ENCODE measurements at places on chromosomes 5 and 9.
A peak's percentile ranks its signal among the peaks of the same experiment; 100 is the strongest.

- H3K27ac ChIP-seq, result peak overlapping the region; percentile 50
- no peak for DNase-seq
- peaks cover 3% of the 10 kb centered on the region for H3K4me1 ChIP-seq
- peaks cover 35% of the 10 kb centered on the region for H3K36me3 ChIP-seq
- H3K27me3 ChIP-seq, result no peaks in the 10 kb centered on the region
These were observed 1.8 kb downstream of the ZBTB34 start for GRCh38 chr9:126862104-126862761.

DNA sequence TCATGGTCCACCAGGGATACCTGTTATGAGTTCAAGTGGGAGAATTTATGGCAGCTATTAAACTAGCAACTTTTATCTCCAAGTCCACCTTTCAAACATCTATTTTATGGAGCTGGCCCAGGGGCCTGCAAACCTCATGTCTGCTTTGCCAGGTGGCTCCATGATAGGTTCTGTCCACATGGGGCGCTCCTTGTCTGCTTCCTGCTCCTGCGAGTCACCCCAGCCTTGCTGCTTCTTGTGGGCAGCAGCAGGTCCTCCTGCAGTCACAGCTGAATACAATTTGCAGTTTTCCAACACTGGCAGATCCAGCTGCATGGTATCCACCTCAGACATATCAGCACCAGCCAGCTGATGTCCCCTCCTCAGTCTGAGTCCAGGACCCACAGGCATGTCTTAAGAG, 39.6 kb upstream of the FRRS1L start:
- H3K27ac ChIP-seq, result no peak overlapping the region
- no peaks in the 10 kb centered on the region for H3K4me1 ChIP-seq
- H3K36me3 ChIP-seq, result no peaks in the 10 kb centered on the region
- no peak for DNase-seq
- H3K4me3 ChIP-seq, result no peak overlapping the region
- H3K27me3 ChIP-seq, result no peaks in the 10 kb centered on the region

- no peak overlapping the region for H3K27ac ChIP-seq
- DNase-seq, result peak; percentile 57
- H3K4me1 ChIP-seq, result peaks cover 19% of the 10 kb centered on the region
- no peak overlapping the region for H3K4me3 ChIP-seq
These were observed 4.0 kb upstream of the CSF2 start for GRCh38 chr5:132069561-132069960.

DNA sequence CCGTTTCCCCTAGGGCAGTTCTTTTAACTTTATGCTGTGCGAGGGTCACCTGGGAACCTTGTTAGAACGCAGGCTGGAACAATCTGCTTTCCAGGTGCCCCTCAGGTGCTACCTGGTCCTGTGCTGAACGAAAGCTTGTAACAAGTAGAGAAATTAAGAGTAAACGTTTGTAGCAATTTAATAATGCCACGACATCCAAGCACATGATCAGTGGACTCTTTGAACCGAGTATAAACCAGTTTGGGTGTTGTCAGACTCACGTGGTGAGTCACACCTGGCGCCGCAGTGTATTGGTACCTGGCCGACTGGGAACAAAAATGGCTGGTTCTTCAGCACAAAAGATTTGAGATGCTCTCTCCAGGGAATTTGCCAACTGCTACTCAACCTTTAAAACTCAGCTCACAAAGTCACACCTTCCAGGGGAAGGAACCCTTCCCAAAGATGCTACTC, 926 bp upstream of the MYO10 start:
- peak overlapping the region; percentile 93 for H3K4me3 ChIP-seq
- H3K27me3 ChIP-seq, result no peaks in the 10 kb centered on the region
- peaks cover 6% of the 10 kb centered on the region for H3K36me3 ChIP-seq
- H3K27ac ChIP-seq, result peak overlapping the region; percentile 87
- DNase-seq, result no peak
- peaks cover 18% of the 10 kb centered on the region for H3K4me1 ChIP-seq

GRCh38 chr9:113622600-113623400, 159.3 kb downstream of the RGS3 start:
- H3K4me1 ChIP-seq, result peaks cover 27% of the 10 kb centered on the region
- H3K27ac ChIP-seq, result peak overlapping the region; percentile 64
- no peak overlapping the region for H3K4me3 ChIP-seq
- no peaks in the 10 kb centered on the region for H3K36me3 ChIP-seq

- H3K36me3 ChIP-seq, result no peaks in the 10 kb centered on the region
- H3K27ac ChIP-seq, result no peak overlapping the region
- no peak overlapping the region for H3K4me3 ChIP-seq
- no peak for DNase-seq
- no peaks in the 10 kb centered on the region for H3K27me3 ChIP-seq
- H3K4me1 ChIP-seq, result peaks cover 9% of the 10 kb centered on the region
These were observed 63.1 kb downstream of the PPARGC1B start for GRCh38 chr5:149793256-149793550.

DNA sequence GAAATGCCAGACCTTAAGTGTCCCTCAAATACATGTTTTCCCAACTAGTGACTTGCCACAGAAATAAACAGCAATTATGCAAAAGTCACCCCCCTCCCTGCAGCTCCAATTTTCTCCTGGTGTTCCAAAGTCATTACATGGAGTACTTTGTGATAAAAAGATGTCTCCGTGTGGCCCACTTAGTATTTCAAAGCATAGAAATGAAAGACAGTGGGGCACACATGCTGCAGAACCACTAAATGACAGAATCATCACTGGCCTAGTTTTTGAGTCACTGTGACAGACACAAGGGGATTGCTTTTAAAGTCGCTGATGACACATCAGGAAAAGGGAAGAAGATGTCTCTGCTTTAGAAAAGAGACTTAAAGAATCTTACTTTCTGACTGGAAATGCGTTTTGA, 323.4 kb downstream of the PSAT1 start:
- no peak overlapping the region for H3K4me3 ChIP-seq
- H3K36me3 ChIP-seq, result no peaks in the 10 kb centered on the region
- H3K27ac ChIP-seq, result no peak overlapping the region

DNA sequence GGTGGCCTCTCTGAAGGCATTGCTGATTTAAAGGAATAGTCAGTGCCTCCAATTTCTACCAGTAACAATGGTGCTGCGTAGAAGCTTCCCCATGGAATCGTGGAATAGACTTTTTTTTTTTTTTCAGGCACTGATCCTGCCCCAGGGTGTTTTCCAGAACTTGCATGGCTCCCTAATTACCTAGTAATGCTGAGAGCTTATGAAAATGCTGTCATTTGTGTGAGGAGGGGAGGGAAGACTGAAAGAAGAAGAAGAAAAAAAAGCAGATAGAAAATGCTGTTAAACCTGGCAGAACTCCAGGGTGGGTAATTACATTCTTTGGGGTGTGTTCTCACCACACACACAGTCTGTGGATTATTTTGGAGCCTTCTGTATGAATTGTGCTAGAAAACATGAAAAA, 4.8 kb upstream of the GRIA1 start:
- H3K36me3 ChIP-seq, result no peaks in the 10 kb centered on the region
- DNase-seq, result no peak
- H3K4me1 ChIP-seq, result no peaks in the 10 kb centered on the region
- no peak overlapping the region for H3K27ac ChIP-seq
- no peak overlapping the region for H3K4me3 ChIP-seq
- no peaks in the 10 kb centered on the region for H3K27me3 ChIP-seq

DNA sequence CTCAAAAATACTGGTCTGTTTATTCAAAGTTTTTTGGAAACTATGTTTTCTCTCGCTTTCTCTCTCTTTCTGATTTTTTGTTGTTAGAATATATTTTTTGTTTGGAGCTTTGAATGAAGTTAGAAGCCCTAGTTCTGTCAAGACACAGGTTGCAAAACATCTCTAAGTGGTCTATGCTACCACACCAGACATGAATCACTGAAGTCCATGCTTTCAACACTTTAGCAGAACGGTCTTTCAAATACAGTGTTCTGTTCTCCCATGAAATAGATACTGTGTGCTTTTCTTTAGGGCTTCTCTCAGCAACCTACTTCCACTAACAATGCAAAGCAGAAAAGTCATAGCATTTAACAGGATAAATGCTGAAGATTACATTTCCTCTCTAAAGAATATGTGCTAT, 392.5 kb downstream of the TMEM167A start:
- H3K27ac ChIP-seq, result no peak overlapping the region
- no peak overlapping the region for H3K4me3 ChIP-seq
- H3K36me3 ChIP-seq, result no peaks in the 10 kb centered on the region

- H3K27ac ChIP-seq, result no peak overlapping the region
- H3K4me3 ChIP-seq, result no peak overlapping the region
- H3K36me3 ChIP-seq, result no peaks in the 10 kb centered on the region
- DNase-seq, result no peak
These were observed 83.2 kb upstream of the TAS2R1 start for GRCh38 chr5:9713356-9713755.

- no peak for DNase-seq
- no peak overlapping the region for H3K27ac ChIP-seq
- no peak overlapping the region for H3K4me3 ChIP-seq
- peaks cover 7% of the 10 kb centered on the region for H3K27me3 ChIP-seq
- no peaks in the 10 kb centered on the region for H3K4me1 ChIP-seq
- H3K36me3 ChIP-seq, result no peaks in the 10 kb centered on the region
These were observed 64.5 kb downstream of the SEC61B start for GRCh38 chr9:99286536-99286935.
